ENCODE measurements at places on chromosomes 1 and 21.

DNA sequence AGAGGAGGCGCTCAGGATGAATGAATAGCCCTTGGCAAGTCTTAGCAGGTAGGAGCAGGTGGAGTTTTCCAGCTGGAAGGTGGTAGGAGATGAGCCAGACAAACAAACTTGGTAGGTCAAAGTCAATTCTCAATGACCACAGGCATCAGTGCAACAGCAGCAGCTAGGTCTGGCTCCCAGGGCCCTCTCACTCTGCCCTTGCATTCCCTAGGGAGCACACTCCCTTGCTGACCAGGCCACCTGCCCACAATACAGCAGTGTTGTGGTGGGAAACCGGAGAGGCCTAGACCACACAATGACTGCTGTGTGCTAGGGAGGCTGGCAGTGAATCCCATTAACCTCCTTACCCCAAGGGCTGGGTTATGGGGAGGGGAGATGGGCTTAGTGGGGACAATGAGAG lies 13.0 kb upstream of the PAQR6 start:
- no peak for DNase-seq

- DNase-seq, result no peak
These were observed 185.7 kb downstream of the ST6GALNAC3 start for GRCh38 chr1:76260279-76260678.

DNA sequence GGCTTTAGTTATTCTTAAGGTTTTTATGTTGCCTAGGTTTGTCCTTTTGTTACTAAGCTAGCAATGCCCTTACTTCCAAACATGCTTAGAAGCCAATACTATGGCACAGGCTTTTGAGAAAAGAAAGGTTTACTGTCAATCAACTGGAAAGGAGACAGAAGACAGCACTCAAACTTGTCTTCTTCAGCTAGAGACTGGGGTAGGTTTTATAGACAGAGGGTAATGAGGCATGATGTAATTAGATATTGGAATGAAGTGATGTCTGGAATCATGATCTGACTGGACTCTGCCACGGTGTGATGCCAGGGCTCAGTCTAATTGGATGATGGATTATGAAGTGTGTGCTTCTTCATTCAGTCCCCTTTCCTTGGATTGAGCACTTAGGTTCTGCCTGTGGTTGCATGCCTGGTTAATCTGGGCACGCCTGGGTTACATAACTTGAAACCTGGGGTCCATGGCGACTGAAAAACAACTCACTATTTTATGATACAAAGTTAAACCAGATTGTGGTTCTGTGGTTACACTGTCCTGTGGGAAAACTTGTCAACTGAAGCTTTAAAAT lies 625.8 kb downstream of the BRINP3 start:
- DNase-seq, result peak; percentile 13

DNA sequence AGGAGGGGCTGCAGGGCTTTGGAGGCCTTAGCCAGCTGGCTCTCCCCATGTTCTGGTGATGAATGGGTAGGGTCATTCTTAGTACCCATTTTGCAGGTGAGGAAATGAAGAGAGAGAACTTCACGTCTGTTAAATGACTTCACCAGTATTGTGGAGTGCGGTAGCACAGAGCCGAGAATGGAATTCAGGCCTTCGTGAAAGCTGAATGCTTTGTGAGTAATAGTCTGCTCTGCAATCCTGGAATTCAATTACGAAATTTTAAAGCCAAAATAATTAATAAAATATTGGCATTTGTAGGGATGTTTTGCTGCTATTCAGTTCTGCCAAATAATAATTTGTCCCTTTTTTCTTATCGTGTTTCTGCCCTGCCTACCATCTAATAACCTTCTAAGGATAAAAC lies 197.7 kb downstream of the GREM2 start:
- DNase-seq, result no peak

DNA sequence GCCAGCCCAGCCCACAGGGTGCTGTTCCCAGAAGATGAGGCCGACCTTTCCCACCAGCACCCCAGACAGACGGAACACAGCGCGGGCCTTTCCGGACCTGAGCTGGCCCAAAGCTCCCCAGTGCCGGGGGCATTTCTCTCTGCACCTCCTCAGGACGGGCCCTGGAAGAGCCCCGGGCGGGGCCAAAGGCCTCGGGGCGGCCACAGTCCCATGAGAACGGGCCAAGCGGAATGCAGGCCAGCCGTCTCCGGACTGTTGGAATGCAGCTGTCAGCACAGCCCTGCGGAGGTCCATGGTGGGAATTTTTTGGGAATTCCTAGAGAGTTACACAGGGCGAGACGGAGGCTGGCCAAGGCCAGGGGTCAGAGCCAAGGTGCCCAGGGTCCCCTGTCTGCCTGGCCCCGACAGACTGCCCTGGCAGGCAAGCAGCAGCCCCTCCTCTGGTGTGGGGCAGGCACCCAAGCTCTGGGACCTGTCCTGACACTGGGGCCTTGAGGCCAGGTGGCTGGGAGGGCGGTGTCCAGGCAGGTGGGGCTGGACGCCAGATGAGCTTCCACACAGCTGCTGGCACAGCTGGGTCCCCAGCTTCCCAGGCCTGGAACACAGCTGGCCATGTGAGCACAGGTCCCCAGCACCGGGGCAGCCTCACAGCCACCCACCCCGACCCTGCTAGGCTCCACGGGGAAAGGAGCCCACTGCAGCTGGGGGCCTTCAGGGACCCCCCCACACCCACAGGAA lies 63.0 kb downstream of the MEGF6 start:
- DNase-seq, result no peak

GRCh38 chr1:26602378-26602959 lies 72.9 kb downstream of the RPS6KA1 start:
- DNase-seq, result peak; percentile 14

DNA sequence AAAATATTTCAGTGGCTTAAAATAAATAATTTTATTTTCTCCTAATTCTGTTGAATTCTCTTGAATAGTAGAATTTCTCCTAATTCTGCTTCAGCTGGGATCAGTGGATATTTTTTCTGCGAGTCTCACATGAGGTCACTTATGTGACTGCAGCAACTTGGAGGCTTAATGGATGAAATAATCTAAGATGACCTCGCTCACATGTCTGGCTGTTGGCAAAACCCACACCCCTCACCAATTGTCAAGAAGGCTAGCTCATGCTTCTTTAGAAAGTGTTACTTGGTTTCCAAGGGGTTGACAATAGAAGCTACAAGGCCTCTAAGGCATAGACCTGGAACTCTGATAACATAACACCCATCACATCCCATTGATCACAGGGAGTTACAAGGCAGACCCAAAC lies 156.9 kb upstream of the DPYD start:
- no peak for DNase-seq

- no peak for DNase-seq
These were observed 3.5 kb downstream of the PLEKHG5 start for GRCh38 chr1:6487804-6488484.

- DNase-seq, result no peak
These were observed 59.8 kb downstream of the RHBG start for GRCh38 chr1:156428746-156429288.

All from NCI-H187 (cell line).